ENCODE measurements at places on chromosomes 4 and X. TPM values are rescaled to one million over a fixed set of nuclear protein-coding genes. Genes with fewer than 3 reads are reported as not detected.

GRCh38 chrX:151698485-151698884 lies 3.2 kb downstream of the PRRG3 start:
- DNase-seq, result no peak

AKAP4 gene
- total RNA-seq, result not detected

DNA sequence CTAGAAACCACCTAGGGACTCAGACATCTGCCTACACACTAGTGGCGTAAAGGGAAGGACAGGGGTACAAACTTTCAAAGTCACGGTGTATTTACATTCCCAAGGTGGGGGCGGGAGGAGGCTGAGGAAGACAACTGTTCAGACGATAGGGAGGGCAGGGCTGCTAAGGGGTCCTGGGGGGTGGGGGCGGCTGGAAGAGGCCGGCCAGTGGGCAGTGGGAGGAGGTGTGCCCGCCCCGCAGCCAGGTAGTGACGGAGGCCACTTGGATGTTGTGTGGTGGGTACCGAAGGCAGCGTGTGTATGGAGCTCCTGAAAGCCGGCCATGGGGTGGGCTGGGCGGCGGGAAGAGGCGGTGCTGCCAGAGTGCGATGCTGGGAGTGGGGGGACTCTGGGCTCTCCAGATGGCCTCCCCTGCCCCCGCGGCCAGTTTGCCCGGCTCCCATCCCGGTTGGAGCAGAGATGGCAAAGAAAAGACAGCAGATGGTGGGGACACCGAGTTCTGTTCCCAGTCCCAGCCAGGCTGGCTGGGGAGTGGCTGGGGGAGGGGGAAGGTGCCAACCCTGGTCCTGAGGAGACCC lies 24.2 kb downstream of the L1CAM start:
- DNase-seq, result no peak

GRCh38 chrX:153307276-153308178 lies 14.0 kb downstream of the PNMA6F start:
- no peak for DNase-seq

- DNase-seq, result peak; percentile 72
These were observed 670 bp downstream of the PAPSS1 start for GRCh38 chr4:107719207-107719921.

CXCL8 gene
- not detected for total RNA-seq

CENPE gene
- total RNA-seq, result 34.4 TPM

- no peak for DNase-seq
These were observed 108.0 kb downstream of the KDR start for GRCh38 chr4:55017406-55017805.

INTU gene
- 10.7 TPM for total RNA-seq

ADRA2C gene
- 8.6 TPM for total RNA-seq

DNA sequence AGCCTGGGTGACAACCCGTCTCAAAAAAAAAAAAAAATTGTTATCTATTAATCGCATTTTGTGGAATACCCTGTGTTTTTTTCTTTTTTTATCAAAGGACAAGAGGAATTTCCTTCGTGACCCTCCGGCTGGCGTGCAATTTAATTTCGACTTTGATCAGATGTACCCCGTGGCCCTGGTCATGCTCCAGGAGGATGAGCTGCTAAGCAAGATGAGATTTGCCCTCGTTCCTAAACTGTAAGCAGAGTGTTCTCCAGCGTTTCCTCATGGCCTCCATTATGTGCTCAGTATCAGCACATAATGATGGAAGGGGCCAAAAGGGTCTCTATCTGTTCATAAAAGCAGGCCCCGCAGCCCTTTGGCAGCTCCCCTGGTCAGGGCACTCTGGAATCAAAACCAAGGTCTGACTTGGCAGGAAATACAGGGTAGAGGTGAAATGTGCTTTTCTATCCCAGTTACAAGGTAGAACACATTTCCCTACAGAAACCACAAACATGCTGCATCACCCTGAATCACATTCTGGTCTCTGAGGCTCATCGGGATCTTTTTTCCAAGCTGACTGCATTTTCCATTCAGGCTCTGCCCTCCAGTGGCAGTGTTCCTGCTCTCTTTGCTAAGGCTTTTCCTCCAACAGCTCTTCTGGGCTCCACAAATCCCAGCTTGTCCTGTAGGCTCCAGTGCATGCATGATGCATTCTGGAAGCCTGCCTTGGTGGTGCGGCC lies 24.4 kb downstream of the SYAP1 start:
- DNase-seq, result no peak

TLR2 gene
- total RNA-seq, result 0.90 TPM

GRCh38 chrX:15758140-15758539 lies 20.1 kb downstream of the CA5B start:
- DNase-seq, result no peak

DNA sequence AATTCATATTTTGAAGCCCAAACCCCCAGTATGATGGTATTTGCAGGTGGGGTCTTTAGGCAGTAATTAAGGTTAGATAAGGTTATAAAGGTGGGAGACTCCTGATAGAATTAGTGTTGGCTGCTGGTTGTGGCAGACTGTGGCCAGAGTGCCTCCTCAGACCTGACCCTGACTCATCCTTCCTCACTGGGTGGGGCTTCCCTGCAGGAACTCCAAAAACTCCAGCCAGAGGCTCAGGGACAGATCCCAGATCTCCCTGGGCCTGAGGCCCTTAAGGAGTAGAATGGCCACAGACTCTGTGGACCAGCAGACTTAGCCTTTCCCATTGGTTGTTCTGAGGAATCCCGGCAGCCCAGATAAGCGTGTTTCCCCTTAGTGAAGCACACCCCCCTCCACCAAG lies 463.0 kb upstream of the CPEB2 start:
- DNase-seq, result no peak

- no peak for DNase-seq
These were observed 50.6 kb downstream of the SCFD2 start for GRCh38 chr4:53315300-53315699.

GRCh38 chr4:41217020-41217333 lies 2.6 kb upstream of the APBB2 start:
- DNase-seq, result no peak

GRCh38 chr4:149005191-149005590 lies 563.0 kb upstream of the NR3C2 start:
- DNase-seq, result no peak

CLDN2 gene
- not detected for total RNA-seq

SMIM10 gene
- total RNA-seq, result 1.1 TPM

- DNase-seq, result peak; percentile 28
These were observed 398.1 kb upstream of the RPS6KA3 start for GRCh38 chrX:20664774-20665173.

GRCh38 chr4:67918428-67918827 lies 34.6 kb upstream of the TMPRSS11D start:
- DNase-seq, result no peak

- DNase-seq, result peak; percentile 25
These were observed 22.0 kb downstream of the DYNLT3 start for GRCh38 chrX:37825215-37825842.

DNA sequence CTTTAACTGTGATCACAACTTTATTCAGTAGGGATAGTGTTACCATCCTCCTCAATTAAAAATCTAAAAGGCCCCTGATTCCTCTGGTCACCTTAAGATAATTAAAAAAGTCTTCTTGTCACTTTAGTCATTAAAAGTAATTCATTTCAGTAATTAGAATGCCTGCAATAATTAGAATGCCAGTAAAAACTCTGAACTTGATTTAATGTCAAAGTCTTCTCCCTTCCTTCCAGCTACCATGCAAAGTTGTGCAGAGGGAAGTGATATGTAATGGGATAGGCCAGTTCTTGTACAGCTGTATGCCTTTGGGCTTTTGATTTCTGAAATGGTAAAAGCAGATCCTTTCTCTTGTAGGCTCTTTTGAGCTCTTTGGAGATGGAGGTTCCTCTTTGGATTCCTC lies 417.2 kb downstream of the ADAM29 start:
- DNase-seq, result no peak

DNA sequence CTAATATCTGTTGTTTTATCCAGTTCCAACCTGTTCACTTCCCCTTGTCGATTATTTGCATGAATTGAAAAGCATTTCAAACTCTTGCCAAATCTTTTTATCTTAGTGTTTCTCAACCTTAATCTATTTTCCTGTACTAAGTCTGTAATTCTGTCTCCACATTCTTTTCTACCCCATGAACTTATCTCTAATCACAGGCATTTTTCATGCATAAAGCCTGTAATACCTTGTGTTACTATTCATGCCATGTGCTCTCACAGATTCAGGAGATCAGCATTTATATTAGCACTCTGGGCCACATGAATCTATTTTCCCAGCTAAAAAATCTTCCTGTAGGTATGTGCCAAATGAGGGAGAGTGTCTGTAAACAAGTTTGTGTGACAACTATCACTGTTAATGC lies 1360.9 kb downstream of the STIM2 start:
- DNase-seq, result no peak

IL1RAPL1 gene
- 0.33 TPM for total RNA-seq

- no peak for DNase-seq
These were observed 6.6 kb upstream of the HPGDS start for GRCh38 chr4:94349193-94349592.

GSPT2 gene
- 51.0 TPM for total RNA-seq

DNA sequence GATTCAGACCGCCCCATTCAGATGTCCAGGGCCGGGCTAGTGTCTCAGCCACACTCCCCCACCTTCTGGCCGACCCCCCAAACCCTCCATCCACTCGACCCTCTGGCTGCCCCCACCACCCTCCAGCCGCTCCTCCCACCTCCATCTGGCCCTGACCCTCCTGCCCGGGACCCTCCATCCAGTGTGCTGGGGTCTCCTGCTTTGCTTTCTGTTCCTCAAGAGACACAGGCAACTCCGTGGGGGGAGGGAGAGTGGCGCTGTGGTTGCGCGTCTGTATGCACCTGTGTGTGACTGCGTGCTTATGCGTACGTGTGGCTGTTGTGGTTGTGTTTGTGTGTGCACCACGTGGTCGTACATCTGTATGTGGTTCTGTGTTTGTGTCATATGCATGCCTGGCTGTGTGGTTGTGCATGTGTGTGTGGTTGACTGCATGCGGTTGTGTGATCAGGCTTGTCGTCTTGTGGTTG lies 33.3 kb downstream of the CPLX1 start:
- DNase-seq, result no peak

DNA sequence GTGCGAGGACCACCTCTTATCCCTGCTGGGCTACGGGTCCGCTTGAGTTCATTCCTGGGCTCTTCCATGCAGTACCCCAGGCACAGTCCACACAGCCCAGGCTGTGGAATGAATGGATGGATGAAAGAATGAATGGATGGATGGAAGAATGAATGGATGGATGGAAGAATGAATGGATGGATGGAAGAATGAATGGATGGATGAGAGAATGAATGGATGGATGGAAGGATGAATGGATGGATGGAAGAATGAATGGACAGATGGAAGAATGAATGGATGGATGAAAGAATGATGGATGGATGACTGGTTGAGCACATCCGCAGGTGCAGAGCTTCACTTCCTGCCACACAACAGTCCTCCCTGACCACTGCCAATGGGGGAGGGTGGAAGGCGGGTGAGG lies 28.2 kb downstream of the ACOX3 start:
- DNase-seq, result no peak

SYTL4 gene
- 0.13 TPM for total RNA-seq

HMX1 gene
- 0.26 TPM for total RNA-seq

SLC10A4 gene
- 1.6 TPM for total RNA-seq

ADAMTS3 gene
- total RNA-seq, result 0.94 TPM

RNF212 gene
- total RNA-seq, result 3.3 TPM

DNA sequence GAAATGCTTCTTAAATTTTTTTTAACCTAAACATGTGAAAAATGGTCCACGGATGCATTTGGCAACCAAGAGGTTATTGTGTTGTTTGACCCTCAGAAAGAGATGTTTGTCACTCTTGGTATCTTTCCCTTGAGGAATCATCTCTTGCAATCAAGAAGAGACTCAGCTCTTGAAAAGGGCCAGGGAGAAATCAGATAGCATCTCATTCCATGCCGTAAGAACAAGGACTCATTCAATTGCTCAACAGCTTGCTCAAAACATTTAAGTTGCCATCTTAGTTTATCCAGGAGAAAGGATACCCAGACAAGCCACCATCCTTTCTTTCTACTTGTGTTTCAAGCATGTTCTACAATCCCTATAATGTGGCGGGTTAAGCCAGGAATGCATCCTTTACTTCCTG lies 209.5 kb upstream of the LNX1 start:
- DNase-seq, result no peak

DNA sequence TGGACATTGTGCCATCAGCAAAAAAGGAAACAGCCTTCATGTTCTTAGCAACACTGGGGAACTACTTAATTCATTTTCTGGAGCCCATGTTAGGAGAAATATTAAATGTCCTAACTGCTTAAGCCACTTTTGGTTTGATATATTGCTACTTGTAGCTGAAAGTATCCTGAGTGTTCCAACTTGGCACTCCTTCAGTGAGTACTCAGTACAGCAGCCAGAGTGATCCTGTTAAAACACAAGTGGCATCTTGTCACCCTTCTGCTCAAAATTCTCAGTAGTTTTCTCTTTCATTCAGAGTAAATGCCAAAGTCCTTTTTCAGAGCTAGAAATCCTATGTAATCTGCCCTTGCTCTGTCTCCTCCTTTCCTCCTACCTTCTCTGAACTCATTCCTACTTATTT lies 522.0 kb downstream of the GRID2 start:
- DNase-seq, result no peak

DNA sequence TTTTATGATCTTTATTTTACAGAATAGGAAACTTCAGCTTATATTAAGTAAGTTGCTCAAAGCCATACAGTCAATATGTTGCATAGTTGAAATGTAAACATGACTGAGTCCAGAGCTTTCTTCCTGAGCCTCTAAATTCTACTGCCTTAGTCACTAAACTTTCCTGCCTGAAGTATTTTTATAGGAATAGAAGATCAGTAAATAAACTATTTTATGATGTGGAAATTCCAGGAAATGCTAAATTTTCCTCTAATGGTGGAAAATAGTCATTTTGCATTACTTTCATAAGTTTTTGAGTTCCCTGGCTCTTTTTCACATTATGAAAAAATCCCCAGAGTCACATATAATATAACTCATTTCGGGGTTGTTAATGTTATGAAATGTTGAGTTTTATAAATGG lies 182.8 kb downstream of the BANK1 start:
- no peak for DNase-seq

GRCh38 chrX:151825925-151826485 lies 86.7 kb upstream of the MAGEA4 start:
- DNase-seq, result no peak

DNA sequence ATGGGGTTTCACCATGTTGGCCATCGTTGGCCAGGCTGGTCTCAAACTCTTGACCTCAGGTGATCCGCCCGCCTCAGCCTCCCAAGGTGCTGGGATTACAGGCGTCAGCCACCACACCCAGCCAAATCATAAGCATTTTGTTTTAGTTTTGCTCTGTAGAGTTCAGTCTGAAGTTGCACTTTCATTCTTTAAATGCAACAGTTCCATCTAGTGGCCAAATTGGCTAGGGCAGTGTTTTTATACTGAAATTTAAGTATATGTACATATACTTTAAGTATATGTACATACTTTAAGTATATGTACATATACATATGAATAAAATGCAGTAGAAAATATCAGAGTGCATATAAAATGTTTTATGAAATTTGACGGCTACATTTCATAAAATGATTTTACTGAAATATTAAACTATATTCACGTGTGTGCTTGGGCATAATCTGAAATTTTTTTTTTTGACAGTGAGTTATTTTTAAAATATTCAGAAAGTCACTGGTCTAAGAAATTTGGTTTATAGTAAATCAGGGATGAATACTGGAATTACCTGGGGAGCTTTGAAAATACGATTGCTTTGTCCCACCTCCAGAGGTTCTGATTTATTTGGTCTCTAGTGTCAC lies 145.5 kb downstream of the NWD2 start:
- no peak for DNase-seq

All from H9 (cell line).